ENCODE measurements at places on chromosomes 1 and 21.

DNA sequence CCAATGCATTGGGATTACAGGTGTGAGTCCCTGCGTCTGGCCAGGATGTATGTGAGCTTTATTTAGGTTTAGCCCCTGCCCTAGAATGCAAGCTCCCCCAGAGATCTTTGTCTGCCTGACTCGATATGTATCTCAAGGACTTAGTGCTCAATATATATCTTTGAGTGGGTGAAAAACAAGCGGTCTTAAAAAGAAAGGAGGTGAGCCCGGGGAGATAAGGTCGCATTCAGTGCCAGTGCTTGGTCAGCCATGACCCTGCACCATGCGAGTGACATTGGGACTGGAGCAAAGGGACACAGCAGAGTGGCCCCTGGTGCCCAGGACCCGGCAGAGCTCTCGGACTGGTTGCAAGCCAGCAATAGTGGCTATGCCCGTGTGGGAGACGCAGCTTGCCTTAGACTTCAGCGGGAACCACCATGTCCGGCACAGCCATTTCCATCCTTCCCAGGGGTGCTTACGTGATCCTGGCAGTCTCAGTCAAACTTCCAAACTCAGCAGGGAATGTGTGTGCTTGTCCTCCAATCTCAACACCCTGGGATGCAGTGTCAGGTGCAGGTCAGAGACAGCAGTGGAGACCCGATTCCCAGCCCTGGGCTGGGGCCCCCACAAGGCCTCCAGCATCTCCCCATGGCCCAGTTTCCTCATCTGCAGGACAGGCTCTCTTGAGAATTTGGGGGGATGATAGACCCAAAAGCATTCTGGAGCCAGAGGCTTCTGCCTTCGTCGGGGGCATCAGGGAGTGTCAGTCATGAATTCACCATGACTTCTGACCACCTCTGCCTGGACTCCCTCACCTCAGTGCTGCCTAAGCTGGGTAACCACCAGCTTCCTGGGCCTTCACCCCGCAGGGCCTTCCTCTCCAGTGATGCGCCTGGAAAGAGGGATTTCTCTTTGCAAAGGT, 1.8 kb downstream of the MX2 start:
- DNase-seq = no peak

DNA sequence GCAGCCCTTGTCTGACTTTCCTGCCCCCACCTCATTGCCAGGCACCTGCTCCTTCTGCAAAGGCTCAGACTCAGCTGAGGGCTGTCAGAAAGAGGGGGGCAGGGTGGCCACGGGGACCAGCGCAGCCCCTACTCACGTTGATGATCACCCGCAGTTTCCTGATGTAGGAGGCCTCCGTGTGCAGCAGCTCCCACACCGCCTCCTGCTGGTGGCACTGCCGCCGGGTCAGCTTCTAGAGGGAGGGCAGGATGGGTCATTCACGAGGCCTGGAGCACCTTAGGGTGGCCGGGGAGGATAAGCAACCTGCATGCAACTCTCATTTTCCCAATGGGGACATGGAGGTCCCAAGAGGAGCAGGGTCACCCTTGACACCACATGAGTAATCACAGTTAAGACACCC, 6.4 kb upstream of the TNFRSF25 start:
- DNase-seq = no peak

- DNase-seq = no peak
Measured at GRCh38 chr1:159911326-159912070, 11.5 kb upstream of the CFAP45 start.

GRCh38 chr1:196467230-196467925, 140.9 kb downstream of the KCNT2 start:
- no peak for DNase-seq

GRCh38 chr1:53582211-53583020, 123.2 kb downstream of the DMRTB1 start:
- DNase-seq = no peak

- no peak for DNase-seq
Measured at GRCh38 chr1:8020032-8020431, 6.1 kb downstream of the ERRFI1 start.

DNA sequence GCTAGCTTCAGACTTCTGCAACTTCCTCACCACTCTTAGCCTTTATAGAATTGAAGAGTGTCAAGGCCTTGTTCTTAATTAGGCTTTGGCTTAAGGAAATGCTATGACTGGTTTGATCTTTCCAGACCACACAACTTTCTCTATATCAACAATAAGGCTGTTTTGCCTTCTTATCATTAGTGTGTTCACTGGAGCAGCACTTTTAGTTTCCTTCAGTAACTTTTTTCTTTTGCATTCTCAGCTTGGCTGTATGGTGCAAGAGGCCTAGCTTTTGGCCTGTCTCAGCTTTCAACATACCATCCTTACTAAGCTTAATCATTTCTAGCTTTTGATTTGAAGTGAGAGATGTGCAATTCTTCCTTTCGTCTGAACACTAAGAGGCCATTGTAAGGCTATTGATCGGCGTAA, 8.6 kb downstream of the PRKACB start:
- DNase-seq = no peak

GRCh38 chr1:22163137-22163536, 20.2 kb upstream of the WNT4 start:
- DNase-seq = no peak

DNA sequence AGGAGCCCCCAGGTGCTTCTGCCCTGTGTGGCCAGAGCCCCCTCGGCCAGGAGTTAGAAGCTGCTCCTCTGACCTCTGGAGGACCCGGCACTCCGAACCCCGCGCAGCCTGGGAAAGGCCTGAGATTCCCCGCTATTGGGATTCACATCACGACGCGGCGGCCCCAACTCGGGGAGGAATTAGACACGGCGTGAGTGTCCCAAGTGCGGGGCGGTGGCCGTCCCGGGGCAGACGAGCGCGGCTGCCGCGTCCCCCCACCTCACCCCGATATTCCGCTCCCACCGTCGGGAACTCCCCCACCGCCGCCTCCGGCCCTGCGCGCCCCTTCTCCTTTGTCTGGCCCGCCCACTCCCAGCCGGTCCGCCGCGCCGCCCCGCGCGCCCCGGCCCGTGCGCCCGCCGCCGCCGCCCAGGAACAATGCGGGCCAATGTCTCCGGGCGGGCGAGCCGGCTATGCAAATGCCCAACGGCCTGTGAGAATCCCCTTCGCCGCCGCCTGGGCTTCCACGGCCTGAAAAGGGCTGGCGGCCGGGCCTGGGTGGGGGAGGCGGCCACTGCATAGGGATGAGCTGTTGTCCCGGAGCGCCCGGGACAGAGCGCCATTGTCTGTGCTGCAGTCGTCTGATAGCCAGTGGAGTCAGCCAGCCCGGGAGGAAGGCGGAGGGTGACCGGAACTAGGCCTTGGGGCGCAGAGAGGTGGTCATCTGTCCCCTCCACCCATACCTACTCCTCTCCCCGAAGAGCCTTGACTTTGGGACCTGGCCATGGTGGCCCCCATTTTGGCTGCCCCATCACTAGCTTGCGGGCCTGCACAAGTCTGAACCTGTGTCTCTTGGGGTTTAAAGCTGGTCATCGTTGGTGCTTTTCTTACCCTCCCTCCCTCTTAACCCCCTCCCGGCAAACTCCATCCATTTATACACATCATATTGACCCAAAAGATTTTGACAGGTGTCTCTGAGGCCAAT, 19.4 kb downstream of the RHBG start:
- no peak for DNase-seq

GRCh38 chr1:32706491-32706890, 3.9 kb upstream of the SYNC start:
- DNase-seq = no peak

DNA sequence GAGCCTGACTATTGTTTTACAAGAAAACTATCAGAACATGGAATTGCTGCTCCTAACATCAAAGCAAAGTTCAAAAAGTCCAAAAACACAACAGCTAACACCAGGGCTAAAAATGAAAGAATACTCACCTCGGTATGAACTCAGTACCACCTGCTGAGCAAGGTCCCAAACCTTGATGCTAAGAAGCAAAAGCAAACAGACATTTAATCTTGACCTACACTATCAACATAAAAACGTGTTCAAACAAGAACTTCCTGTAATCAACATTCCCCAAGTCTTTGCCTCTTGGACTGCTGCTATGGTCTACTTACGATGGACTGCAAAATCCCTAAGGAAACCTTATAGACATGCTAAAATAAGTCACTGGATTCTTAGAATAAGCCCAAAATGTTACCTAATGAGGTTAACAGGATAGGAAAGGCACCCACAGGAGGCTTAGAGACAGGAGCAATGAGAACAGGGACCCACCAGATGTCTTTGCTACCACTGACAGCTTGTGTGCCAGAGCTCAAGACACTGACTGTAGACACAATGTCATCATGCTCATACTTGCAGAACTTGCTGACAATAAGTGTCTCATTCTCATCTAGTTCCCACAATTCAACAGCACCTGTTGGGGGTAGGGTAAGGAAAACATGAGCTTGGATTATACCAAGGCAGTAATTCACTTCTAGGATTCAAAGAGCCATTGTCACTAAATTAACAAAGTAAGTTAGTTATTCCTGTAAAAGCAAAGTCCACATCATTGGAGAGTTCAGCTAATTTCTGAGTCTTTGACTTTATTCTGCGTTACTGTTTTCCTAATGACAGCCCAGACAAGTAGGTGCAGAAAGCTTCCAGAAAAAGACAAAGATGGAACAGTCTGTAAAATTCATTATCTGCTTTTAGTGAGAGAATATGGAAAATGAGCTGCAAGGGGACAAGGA, 1.8 kb downstream of the WDR77 start:
- DNase-seq = no peak

DNA sequence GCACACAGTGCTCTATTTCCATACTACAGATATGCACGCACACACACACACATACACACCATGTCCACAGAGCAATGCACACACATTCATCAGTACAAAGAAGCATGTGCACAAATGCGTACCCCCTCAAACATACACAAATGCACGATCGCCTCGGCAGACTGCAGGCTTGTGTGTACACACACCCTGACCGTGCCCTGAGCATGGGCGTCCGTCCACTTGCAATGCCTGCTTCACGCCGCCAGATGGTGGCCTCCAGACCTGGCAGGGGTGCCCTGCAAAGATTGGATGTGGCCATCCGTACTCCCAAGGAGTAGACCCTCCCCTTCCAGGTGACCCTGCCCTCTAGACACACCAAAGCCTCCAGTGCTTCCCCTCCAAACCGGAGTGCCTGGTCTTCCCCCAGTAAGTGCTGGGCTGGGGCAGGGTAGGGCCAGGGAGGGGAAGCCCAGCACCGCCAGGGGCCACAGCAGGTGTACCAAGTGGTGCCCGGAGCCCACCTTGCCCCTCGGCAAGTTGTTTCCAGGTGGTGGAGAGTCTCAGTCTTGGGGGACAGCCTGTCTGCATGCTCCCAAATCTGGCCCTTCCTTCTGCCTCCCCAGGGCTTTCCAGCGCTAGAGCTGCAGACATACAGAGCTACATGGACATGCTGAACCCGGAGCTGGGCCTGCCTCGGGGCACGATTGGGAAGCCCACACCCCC, 20.6 kb downstream of the ESPN start:
- no peak for DNase-seq

GRCh38 chr1:174167265-174167803, 8.0 kb downstream of the RABGAP1L start:
- no peak for DNase-seq

DNA sequence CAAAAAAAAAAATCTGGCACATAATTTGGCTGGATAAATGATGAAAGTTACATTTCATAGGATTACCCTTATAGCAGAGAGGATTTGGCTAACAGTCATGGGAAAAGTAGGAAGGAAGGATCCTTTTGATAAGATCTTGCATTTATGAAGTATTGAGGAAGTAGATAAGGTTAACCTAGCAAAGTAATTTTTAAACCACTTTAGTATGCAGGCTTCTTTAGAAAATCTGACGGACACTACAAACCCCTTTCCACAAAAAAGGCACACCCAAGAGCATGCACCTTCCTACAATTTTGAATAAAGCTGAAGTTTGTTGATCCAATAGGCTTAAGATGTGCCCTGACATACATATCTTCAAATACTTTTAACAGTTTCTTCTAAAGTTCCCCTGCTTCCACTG, 275.2 kb downstream of the GRIK1 start:
- no peak for DNase-seq

GRCh38 chr1:42043811-42044210, 109.4 kb upstream of the GUCA2B start:
- DNase-seq = no peak

DNA sequence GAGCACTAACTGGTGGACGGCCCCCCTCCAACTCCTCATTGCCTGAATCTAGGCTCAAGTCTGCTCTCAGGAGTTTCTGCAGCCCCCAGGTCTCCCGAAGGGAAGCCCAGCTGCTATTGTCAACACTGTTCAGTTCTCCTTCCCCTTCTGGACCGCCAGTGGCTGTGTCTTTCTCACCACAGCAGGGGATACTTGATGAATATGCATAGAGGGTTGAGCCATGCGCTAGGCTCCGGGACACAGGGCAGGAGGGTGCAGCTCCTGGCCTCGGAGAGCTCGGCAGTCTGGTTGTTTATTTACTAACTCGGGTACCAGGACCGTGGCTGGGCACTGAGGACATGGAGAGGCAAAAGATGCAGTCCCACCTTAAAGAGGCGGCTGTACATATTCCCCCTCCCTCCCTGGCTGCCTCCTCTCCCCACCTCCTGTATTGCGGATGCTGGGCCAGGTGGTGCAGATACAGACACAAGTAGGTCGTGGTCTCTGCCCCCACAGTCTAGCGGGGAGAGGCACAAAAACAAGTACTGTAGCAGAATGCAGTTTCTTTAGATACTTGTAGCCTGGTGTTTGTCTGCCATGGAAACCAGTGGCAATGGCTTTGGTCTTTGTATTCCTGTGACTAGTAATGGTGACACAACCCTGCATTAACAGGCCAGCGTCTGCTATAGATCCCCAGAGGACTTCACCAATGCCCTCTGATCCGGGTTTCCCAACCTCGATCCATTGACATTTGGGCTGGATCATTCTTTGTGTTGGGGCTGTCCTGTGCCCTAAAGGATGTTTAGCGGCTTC, 26.2 kb downstream of the ARHGEF10L start:
- no peak for DNase-seq

Measured in T-helper 17 cell (primary cell).